ENCODE measurements at places on chromosomes 1 and 21. TPM values are rescaled to one million over a fixed set of nuclear protein-coding genes. Genes with fewer than 3 reads are reported as not detected.
A peak's percentile ranks its signal among the peaks of the same experiment; 100 is the strongest.

DNA sequence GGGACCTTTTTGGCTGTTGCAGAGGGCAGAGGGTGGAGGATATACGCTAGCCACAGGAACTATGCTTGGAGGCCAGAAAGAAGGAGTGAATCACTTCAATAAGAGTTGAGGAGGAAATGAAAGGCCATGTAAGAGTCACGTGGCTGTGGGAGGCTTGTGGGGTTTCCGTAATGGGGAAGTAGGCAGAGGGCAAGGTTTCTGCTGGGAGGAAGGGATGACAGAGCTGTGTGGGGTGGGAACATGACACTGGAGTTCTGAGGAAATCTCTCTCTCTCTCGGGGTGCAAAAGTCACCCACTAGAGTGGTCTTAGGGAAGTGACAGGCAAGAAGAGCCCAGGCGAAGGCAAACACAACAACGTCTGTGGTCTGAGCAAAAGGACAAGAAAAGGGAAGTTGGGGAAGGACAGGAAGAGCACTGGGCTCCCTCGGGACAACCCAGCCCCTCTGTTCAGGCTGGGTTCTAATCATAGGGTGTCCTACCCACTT lies 3.9 kb upstream of the CD1C start:
- H3K27me3 ChIP-seq, result peaks cover 11% of the 10 kb centered on the region
- DNase-seq, result no peak
- no peak overlapping the region for H3K4me3 ChIP-seq
- peaks cover 11% of the 10 kb centered on the region for H3K4me1 ChIP-seq
- no peak overlapping the region for H3K27ac ChIP-seq

- H3K4me3 ChIP-seq, result no peak overlapping the region
- H3K4me1 ChIP-seq, result peaks cover 16% of the 10 kb centered on the region
- no peaks in the 10 kb centered on the region for H3K27me3 ChIP-seq
- H3K36me3 ChIP-seq, result no peaks in the 10 kb centered on the region
These were observed 272.2 kb upstream of the B3GALT2 start for GRCh38 chr1:193458628-193459027.

- H3K4me3 ChIP-seq, result no peak overlapping the region
- no peaks in the 10 kb centered on the region for H3K27me3 ChIP-seq
- no peaks in the 10 kb centered on the region for H3K4me1 ChIP-seq
- H3K27ac ChIP-seq, result peak overlapping the region; percentile 86
- DNase-seq, result no peak
These were observed 12.1 kb upstream of the LRP8 start for GRCh38 chr1:53339736-53340635.

Gene ARHGEF16
- 12.2 TPM for total RNA-seq

- H3K36me3 ChIP-seq, result peaks cover 19% of the 10 kb centered on the region
- H3K27me3 ChIP-seq, result no peaks in the 10 kb centered on the region
- no peak overlapping the region for H3K4me3 ChIP-seq
- H3K4me1 ChIP-seq, result no peaks in the 10 kb centered on the region
- DNase-seq, result no peak
- no peak overlapping the region for H3K27ac ChIP-seq
These were observed 69.6 kb downstream of the PGM1 start for GRCh38 chr1:63662841-63663240.

DNA sequence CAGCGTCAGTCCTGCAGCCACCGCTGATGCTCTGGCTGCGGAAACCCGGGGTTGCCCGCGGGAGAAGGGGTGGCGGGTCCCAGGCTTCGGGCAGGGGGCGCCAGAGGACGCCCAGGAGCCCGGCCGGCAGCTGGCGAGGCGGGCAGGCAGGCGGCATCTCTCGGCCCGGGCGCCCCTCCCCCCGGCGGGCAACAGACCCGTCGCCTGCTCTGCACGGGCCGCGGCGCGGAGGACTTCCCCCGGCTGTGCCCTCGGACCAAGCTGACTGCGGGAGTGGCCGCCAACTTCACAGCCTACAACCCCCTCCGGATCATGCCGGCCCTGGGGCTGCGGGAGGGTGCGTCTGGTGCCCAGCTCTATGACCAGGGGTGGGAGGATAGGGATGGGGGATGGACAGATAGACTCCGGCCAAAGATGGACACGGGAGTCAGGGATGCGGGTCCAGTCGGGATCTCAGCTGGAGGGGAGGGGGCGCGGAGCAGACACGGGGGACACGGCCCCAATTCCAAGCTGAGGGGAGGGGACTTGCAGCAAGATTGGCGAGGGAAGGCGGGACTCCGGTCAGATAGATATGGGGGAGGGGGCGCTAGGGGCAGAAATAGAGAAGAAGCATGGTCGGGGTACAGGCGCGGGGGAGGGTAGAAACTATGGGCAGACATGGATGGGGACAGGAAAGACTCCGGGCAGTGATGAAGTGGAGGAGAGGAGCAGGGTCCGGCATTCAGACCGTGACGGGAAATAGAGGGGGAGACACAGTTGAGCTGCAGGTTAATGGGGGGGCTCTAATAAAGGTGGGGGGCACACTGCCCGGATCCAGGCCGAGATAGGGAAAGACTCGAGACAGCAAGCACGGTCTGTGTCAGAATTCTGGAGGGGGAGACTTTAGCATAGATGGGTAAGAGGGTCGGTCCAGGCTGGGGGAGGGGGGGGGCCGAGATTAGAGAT lies 1.1 kb downstream of the ADGRB2 start:
- H3K27ac ChIP-seq, result no peak overlapping the region
- no peaks in the 10 kb centered on the region for H3K36me3 ChIP-seq
- peak overlapping the region; percentile 87 for H3K4me3 ChIP-seq
- peak; percentile 76 for DNase-seq
- peaks cover 38% of the 10 kb centered on the region for H3K4me1 ChIP-seq
- H3K27me3 ChIP-seq, result peaks cover 32% of the 10 kb centered on the region

DNA sequence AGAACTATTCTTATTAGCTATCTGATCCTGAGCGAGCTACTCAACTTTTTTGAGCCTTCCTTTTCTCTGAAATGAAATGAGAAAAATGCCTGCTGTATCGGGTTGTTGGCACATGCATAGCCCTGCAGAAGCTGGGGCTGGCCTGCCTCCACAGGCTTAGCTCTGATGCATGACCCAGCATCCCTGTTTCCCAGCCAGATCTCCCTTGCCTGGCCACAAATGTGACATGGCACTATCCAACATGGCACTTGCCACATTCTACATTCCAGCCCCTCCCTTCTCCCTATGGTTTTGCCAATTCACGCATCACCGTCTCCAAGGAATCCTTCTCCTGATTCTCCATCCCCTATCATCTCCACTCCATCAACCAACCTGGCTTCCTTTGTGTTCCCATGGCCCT lies 13.8 kb downstream of the RNU5D-1 start:
- peaks cover 21% of the 10 kb centered on the region for H3K4me1 ChIP-seq
- no peak overlapping the region for H3K27ac ChIP-seq
- H3K36me3 ChIP-seq, result no peaks in the 10 kb centered on the region

GRCh38 chr1:211145944-211146343 lies 12.0 kb upstream of the KCNH1 start:
- DNase-seq, result no peak
- no peak overlapping the region for H3K4me3 ChIP-seq
- no peaks in the 10 kb centered on the region for H3K36me3 ChIP-seq
- no peak overlapping the region for H3K27ac ChIP-seq

DNA sequence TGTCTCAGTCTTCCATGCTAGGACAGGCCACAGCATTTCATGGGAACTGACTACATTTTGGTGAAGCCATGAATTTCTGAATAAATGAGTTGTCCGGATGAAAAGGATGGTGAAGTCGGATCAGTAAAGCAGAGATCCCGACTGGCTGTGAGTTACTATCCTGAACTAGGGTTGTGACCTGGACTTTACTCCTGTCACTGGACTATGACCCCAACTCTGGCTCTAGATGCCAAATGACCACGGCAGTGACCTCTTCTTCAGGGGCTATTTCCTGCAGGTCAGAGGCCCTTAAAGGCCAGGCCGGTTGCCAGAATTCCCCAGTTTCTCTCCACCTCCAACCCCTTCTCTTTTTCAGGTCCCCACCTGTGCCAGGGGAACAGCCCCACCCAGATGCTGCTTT lies 1.7 kb upstream of the NECTIN4 start:
- H3K4me3 ChIP-seq, result no peak overlapping the region
- H3K27me3 ChIP-seq, result peaks cover 4% of the 10 kb centered on the region
- no peak overlapping the region for H3K27ac ChIP-seq
- H3K4me1 ChIP-seq, result peaks cover 6% of the 10 kb centered on the region
- no peaks in the 10 kb centered on the region for H3K36me3 ChIP-seq
- DNase-seq, result no peak

DNA sequence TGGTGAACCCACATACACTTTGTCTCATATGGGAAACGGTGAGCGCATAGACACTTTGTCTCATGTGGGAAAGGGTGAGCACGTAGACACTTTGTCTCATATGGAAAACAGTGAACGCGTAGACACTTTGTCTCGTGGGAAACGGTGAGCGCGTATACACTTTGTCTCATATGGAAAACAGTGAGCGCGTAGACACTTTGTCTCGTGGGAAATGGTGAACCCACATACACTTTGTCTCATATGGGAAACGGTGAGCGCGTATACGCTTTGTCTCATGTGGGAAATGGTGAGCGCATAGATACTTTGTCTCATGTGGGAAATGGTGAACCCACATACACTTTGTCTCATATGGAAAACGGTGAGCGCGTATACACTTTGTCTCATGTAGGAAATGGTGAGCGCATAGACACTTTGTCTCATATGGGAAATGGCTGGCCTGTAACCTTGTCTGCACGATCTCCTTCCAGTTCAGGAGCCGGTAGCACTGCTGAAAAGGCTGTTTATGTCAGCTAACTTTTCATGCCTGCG lies 50.7 kb upstream of the TRAPPC10 start:
- peaks cover 12% of the 10 kb centered on the region for H3K36me3 ChIP-seq
- no peaks in the 10 kb centered on the region for H3K27me3 ChIP-seq
- DNase-seq, result no peak

Gene LRRIQ3
- total RNA-seq, result 0.35 TPM

DNA sequence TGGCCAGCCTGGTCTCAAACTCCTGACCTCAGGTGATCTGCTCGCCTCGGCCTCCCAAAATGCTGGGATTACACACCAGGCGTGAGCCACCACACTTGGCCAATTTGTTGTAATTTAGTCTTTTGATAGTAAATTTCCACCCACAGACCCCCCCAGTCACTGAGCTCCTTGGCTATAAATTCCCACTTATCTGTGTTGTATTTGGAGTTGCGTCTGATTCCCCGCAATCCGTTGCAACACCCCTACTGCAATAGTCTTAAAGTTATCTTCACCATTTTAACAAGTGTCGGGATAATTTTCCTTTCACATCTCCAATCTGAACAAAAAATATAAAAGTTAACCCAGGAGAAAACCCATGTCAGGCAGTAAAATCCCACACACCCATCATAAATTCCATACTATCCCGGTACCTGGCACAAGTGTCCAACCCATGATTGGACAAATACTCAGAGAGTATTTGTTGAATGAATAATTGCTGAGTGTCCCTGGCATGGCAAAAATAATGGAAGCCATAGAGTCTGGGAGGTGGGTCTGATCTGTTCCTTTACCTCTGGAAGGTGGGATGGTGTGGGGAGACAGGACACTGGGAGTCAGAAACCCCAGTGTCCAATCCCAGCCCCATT lies 9.3 kb upstream of the CNR2 start:
- no peak overlapping the region for H3K27ac ChIP-seq
- H3K4me3 ChIP-seq, result no peak overlapping the region
- DNase-seq, result no peak
- no peaks in the 10 kb centered on the region for H3K36me3 ChIP-seq

Gene TLCD4
- 0.89 TPM for total RNA-seq

GRCh38 chr1:72777918-72778317 lies 495.6 kb upstream of the NEGR1 start:
- H3K4me3 ChIP-seq, result no peak overlapping the region
- H3K4me1 ChIP-seq, result no peaks in the 10 kb centered on the region
- no peaks in the 10 kb centered on the region for H3K27me3 ChIP-seq

Gene FCGR3B
- not detected for total RNA-seq

Gene HPDL
- 10.6 TPM for total RNA-seq

- no peak overlapping the region for H3K27ac ChIP-seq
- H3K4me3 ChIP-seq, result no peak overlapping the region
- no peaks in the 10 kb centered on the region for H3K27me3 ChIP-seq
- H3K4me1 ChIP-seq, result no peaks in the 10 kb centered on the region
- DNase-seq, result no peak
These were observed 957.0 kb downstream of the AMY1C start for GRCh38 chr1:104706631-104707147.

Measured in neural crest cell (in vitro differentiated cells).